ENCODE measurements at places on chromosomes 1 and 21.

- no peak overlapping the region for H3K4me3 ChIP-seq
- no peaks in the 10 kb centered on the region for H3K36me3 ChIP-seq
These were observed 2.2 kb downstream of the CREG1 start for GRCh38 chr1:167551362-167551761.

DNA sequence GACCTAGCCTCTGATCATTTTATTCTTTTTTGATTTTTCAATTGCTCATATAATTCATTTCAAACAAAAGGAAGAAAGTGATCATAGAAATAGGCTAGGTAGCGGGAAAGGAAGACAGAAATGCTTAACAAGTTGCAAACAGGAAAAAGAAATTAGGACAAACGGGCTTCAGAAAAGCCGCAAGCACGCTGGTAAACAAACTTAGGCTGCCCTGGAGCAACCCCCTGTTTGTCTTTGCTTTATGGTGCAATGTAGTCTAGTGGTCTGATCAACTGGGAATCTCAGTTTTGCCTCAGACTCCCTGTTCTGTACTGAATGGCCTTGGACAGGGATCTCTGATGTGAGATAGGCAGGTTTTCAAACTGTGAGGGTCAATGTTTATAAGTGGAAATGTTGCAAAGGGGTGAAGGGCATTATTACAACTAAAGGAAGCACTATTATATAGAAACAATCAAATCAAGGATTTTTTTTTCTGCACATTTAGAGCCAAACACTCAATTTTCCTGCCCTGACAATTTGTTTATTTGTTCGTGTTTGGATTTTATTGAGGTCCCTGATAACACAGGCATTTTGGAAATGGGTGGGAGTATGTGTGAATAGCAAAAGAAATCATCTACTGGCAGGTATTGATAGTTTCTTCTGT, 146.8 kb upstream of the NRIP1 start:
- no peaks in the 10 kb centered on the region for H3K36me3 ChIP-seq
- no peak for DNase-seq
- no peak overlapping the region for H3K27ac ChIP-seq
- no peaks in the 10 kb centered on the region for H3K27me3 ChIP-seq

DNA sequence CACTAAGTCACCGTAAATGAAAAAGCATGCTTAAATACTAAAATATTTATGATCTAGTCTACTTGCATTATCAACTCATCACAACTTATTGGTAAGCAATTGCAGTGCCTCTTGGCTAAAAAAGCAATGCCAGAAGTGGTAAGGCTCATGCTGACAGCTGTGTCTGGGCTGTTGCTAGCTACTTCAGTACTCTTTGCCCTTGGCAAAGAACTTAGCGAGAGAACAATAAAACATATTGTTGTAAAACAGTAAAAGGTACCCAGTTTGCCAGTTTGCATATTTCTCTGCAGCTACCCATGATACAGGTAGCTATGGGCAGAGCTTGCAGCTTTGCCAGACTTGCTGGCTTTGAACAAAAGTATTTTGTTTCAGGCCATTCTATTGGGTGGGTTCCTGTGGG, 73.1 kb downstream of the ATP6V1G3 start:
- no peak for DNase-seq
- H3K4me1 ChIP-seq, result no peaks in the 10 kb centered on the region
- H3K36me3 ChIP-seq, result no peaks in the 10 kb centered on the region

DNA sequence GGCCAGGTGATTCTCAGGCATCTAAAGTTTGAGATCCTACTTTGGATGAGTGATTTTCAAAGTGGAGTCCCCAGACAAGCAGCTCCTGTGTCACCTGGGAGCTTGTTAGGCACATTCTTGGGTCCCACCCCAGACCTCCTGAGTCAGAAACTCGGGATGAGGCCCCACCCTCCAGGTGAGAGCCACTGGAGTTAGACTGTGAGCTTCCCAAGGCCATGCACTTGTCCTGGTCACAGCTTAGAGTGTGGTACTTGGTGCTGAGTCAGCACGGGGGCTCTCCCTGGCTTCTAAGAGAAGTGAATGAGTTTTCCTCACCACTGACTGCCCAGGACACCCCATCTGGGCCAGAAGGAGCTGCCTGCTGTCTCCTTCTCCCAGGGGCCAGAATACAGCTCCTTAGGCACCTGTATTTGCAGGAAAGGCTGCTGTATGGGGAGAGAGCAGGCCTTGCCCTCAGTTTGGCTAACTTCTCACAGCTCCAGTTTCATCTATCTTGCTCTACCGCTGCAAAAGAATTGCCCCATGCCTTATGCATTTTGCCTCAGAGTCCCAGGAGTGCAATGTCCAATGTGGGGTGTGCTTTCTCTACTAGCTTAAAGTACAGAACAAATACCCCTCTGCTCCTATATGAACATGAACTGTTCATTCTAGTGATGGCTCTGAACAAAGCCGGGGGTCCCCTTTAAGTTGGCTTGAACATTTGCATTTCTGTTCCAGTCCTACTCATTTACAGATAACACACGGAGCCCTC, 98.1 kb downstream of the PSMG1 start:
- no peaks in the 10 kb centered on the region for H3K27me3 ChIP-seq
- no peaks in the 10 kb centered on the region for H3K36me3 ChIP-seq
- H3K27ac ChIP-seq, result no peak overlapping the region
- peaks cover 13% of the 10 kb centered on the region for H3K4me1 ChIP-seq
- no peak overlapping the region for H3K4me3 ChIP-seq

DNA sequence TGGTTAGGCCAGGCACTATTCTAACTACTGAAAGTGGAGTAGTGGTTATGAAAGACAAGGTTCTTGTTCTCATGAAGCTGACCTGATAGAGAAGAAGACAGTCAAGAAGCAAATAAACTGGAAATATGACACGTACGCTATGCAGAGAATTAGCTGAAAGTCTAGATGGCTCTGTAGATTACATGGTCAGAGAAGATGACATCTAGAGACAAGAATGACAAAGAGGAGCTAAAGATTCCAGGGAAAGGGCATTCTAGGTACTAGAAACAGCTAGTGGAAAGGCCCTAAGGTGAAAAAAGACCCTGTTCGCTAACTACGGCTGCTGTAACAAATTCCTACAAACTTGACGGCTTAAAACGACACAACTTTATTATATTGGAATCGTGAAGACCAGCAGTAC, 68.0 kb upstream of the NRIP1 start:
- no peak overlapping the region for H3K4me3 ChIP-seq
- H3K36me3 ChIP-seq, result no peaks in the 10 kb centered on the region
- DNase-seq, result no peak

GRCh38 chr1:150061632-150062101, 5.9 kb upstream of the VPS45 start:
- no peak overlapping the region for H3K27ac ChIP-seq
- peaks cover 9% of the 10 kb centered on the region for H3K4me1 ChIP-seq
- no peaks in the 10 kb centered on the region for H3K36me3 ChIP-seq
- no peaks in the 10 kb centered on the region for H3K27me3 ChIP-seq

DNA sequence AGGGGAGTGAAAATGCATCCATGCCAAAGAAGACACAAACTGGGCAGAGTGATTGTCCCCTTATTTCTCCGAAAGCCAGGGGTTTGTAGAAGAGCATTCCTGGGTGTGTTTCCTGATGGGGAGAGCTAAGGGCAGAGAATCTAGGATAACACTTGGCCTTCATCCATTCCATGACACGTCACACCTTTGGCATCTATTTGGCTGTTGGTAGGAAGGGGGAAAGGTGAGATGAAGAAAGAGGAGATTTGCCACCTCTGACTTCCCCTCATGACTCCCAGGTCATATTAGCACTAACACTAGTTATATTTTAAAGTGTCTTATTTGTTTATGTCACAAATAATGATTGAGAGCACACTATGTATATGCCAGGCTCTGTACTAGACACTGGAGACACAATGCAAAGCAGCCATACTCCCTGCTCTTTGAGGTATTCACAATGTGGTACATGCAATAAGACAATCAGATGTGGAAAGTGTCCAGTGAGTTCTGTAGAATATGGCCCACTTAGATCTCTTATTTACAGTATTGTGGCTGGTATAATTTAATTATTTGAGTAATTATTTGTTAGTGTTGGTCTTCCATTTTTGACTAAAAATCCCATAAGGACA, 54.5 kb upstream of the GADD45A start:
- H3K36me3 ChIP-seq, result no peaks in the 10 kb centered on the region
- no peak overlapping the region for H3K27ac ChIP-seq
- no peaks in the 10 kb centered on the region for H3K27me3 ChIP-seq
- DNase-seq, result no peak
- H3K4me3 ChIP-seq, result no peak overlapping the region
- H3K4me1 ChIP-seq, result no peaks in the 10 kb centered on the region

GRCh38 chr1:208225954-208226937, 17.9 kb downstream of the PLXNA2 start:
- no peak overlapping the region for H3K27ac ChIP-seq
- no peak overlapping the region for H3K4me3 ChIP-seq
- no peaks in the 10 kb centered on the region for H3K36me3 ChIP-seq
- no peaks in the 10 kb centered on the region for H3K27me3 ChIP-seq
- H3K4me1 ChIP-seq, result peaks cover 18% of the 10 kb centered on the region

DNA sequence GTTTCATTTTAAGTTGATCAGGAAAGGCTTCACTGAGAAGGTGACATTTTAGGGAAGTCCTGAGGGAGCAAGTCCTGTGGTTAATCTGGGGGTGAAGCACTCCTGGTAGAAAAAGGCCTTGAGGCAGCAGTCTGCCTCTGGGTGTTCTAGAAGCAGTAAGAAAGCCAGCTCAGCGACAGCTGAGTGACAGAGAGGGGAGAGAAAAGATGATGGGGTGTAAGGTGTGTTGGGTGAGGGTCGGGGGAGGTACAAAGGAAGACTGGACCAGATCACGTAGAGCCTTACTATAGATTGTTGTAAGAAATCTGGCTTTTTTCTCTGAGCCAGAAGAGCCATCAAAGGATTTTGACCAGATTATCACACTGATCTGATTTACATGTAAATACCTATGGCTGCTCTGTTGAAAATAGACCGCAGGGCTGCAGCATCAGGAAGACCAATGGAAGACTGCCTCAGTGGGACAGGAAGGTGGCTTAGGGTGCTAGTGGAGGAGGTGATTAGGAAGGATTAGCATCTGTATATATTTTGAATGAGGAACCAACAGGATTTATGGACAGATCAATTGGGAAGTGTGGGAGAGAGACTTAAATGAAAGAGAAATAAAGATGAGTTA, 131.2 kb downstream of the CDC7 start:
- H3K36me3 ChIP-seq, result no peaks in the 10 kb centered on the region
- H3K4me3 ChIP-seq, result no peak overlapping the region
- peak; percentile 45 for DNase-seq
- peak overlapping the region; percentile 34 for H3K27ac ChIP-seq
- H3K4me1 ChIP-seq, result peaks cover 17% of the 10 kb centered on the region

DNA sequence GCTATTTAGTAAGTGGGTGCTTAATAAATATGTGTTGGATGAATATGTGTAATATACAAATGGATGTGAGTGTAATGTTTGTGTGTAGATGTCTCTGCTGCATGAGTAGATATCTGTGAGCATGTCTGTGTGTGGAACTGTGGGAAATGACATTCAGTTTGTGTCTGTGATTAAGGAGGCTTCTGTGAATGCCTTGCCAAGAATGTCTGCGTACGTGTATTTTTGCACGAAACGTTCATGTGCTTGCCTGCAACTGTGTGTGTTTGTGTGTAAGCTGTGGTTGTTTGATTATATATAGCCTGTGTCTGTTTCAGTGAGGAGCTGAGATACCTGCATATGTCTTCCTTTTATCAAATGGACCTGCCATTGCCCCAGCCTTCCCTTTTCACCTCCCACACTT, 13.8 kb downstream of the DMBX1 start:
- H3K36me3 ChIP-seq, result no peaks in the 10 kb centered on the region
- no peak overlapping the region for H3K4me3 ChIP-seq
- no peaks in the 10 kb centered on the region for H3K4me1 ChIP-seq
- no peak for DNase-seq
- no peak overlapping the region for H3K27ac ChIP-seq

DNA sequence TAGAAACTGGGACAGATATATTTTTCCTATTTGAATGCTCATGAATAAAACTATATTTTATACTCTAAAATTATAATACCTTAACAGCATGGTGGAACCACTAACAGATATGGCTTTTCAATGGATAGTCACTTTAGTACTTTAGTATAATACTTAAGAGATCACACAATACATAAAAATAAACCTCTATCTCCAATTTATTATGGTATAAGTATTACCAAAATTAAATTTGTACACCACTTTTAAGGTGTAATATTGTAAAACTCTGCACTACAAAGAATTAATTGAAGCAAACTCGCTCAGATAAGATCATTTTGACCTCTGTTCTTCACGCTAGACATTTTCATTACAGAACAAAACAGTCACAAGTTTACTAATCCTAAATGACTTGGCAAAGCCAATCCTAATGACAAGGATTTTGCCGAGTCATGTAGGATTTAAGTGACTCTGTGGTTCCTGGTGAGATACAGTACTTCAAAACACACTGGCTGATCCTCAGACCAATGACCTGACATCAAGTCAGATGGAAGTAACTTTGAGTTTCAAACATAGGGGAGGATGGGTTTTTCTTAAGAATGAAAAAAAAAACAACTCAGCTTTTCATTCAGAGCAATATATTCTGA, 200.6 kb downstream of the SMYD3 start:
- H3K4me1 ChIP-seq, result peaks cover 30% of the 10 kb centered on the region
- H3K27me3 ChIP-seq, result no peaks in the 10 kb centered on the region
- DNase-seq, result peak; percentile 26
- H3K27ac ChIP-seq, result no peak overlapping the region

DNA sequence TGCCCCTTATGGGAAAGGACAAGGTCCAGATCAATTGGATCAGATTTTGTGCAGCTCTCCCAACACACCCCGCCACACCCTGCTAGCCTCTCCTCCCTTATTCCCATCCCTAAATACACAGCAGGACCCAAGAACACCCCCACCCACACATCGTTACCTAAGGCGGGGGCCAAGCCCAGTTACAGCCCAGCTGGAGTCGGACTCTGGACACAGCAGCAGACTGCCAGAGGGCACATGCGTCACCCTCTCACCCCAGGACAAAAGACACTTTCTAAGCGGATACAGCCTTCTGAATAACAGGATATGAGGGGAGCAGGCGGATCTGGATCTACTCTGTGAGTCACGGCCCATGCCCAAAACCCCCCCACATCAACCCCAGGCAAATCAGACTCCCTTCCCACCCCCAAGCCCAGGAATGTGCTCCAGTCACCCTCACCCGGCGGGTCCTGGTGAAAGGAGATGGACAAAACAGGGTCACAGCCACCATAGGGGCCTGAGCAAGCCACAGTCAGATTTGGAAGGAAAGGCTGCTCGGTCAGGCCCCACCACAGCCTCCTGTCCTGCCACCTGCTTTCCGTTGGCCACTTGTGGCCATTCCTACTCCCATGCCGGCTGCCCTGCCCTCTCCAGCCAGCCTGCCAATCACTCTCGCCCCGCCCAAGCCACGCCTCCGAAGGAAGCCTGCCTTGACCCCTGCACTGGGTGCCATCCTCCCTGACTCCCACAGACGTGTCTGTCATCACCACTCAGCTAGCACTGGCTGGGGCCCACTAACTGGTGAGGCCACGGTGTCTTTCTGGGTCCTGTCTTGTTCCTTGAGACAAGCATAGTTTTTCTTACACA, 4.0 kb downstream of the S100A16 start:
- H3K4me3 ChIP-seq, result no peak overlapping the region
- H3K4me1 ChIP-seq, result peaks cover 31% of the 10 kb centered on the region
- peak; percentile 77 for DNase-seq

All from neural progenitor cell (in vitro differentiated cells).